ENCODE measurements at places on chromosomes 1 and 21.

DNA sequence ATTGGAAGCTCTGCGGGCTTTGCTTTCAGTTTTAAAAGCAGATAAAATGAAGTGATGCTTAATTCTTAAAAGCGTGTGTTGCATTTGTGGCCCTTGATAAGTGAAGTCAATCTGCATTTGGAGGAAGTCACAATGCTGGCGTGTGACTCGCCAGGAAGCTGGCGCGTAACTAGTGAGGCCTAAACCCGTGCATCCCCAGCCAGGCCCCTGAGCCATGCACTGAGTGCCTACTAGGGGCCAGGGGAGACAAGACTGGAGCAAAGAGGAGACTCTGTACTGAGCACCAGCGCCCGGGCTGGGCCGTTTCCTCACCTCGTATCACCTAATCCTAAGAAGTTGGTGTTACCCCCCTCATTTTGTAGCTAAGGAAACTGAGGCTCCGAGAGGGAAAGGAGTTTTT, 4.6 kb upstream of the DDOST start:
- DNase-seq, result no peak

- DNase-seq, result no peak
These were observed 163.0 kb downstream of the GRIK3 start for GRCh38 chr1:36871146-36871971.

DNA sequence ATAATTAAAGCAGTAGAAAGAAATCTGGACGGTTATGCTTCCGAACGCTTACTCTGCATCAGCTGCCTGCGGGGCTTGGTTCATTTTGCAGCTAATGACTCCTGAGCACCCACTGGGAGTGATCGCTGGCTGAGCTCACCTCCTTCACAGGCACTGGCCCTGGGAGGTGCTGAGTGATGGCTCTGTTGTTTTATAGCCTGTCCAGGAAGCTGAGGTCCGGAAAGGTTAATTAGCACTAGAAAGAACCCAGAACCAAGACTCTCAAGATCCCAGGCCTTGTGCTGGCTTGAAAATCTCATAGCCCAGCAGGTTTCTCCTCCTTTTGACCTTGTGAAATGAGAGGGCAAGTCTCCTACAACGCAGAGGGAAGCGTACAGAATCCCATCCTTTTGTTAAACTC, 226.2 kb downstream of the AJAP1 start:
- DNase-seq, result no peak

DNA sequence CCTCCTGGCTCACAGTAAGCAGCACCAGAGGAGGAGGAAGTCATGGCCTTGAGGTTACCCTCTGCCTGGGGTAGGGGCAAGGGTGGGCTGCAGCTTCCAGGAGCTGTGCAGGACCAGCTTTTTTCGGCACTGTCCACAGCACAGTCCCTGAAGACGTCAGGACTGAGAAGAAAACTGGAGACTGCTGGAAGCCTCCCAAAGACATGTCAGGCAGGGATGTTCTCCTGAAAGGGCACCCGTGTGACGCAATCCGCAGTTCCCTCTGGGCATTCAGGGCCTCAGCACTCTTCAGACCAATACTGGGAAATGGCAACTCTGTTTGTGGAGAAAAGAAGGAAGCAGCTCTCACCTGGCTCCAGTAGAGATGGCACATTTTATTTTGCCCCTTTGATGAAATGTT, 64.8 kb upstream of the TENT5C start:
- no peak for DNase-seq

- no peak for DNase-seq
These were observed 304.3 kb downstream of the LTN1 start for GRCh38 chr21:28688381-28688780.

DNA sequence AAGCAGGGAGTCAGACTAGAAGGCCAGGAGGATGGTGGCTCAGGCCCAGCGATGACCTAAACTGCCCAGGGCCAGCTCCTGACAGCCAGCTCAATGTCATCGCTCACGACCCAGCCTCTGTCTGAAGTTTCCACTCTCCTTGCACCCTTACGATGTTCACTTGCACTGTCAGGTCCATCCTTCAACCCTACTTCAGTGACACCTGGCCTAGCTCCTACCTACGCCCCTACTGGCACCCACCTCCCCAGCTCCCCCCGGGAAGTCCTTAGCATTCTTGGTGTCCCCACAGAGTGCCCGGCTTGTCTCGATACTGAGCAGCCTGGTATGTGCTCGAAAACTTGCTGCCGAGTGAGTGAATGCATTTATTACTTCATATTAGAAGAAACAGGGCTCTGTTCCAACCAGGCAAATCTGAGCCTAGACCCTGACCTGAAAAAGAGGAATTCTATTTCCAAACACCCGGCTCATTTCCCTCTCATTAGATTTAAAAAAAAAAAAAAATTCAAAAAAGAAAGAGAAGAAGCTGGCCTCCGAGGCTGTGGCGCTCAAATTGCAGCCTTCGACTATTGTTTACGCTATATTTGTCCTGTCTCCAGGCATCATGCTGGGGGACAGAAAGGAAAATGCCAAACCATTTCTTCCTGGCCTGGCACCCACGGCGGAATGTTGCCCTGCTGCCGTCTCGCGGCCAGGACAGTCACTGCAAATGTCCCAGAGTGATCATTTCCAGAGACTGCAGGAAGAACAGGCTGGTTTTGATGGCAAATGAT, 29.8 kb upstream of the LRRC38 start:
- DNase-seq, result no peak

- no peak for DNase-seq
These were observed 25.9 kb downstream of the IL12RB2 start for GRCh38 chr1:67333603-67334002.

DNA sequence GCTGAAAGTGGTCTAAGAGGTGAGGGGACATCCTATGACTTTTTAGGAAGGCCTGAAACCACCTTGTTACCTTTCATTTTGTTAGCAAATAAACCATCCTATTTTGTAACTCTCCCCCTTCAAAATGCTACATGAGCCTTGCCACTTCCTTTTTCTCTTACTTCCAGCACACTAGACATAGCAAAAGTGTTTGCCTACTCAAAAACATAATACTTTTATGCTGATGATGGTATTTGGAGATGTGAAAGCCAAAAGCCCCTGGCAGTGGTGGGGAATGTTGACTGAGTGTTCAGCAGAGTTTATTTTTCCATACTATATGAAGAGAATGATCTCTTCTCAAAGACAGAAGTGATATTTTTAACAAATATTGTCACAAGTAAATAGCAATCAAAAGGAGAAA, 134.2 kb downstream of the EDEM3 start:
- DNase-seq, result no peak

- peak; percentile 54 for DNase-seq
These were observed 19.5 kb downstream of the TEX35 start for GRCh38 chr1:178532392-178532791.

DNA sequence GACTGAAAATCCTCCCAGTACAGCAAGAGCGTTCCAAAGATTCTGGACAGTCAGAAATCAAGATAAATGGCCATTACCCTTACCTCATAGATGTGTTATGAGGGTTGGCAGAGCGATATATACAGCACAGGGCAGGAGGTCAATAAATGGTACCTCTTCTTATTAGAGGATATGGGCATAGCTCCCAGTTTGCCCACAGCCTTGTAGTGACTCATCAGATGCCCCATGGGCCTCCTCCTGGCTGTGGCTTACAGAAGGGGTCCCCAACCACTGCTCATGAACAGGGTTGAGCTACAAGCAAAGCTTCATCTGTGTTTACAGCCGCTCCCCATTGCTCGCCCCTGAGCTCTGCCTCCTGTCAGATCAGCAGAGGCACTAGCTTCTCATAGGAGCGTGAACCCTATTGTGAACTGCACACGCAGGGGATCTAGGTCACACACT, 7.3 kb upstream of the IFNGR2 start:
- DNase-seq, result no peak

GRCh38 chr21:33980276-33980916, 64.8 kb upstream of the ATP5PO start:
- no peak for DNase-seq

DNA sequence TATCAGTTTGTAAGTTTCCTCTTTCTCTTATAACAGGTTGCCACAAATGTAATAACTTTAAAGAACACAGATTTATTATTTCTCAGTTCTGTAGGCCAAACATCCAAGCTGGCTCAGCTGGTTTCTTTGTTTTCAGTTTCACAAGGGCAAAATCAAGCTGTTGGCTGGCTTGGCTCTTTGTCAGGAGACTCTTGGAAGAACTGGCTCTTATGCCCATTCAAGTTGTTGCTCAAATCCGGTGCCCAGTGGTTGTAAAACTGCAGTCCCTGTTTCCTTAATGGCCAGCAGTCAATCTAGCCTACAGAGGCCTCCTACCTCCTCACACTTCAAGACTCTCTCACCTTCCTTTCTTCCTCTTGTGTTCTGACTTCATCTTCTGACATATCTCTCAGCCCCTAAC, 1171.0 kb downstream of the MRPL39 start:
- DNase-seq, result no peak
